RCC 7860 (cell line): ENCODE measurements at places on chromosomes 16 and 17.

- DNase-seq: no peak
These were observed 223.9 kb downstream of the WWOX start for GRCh38 chr16:78323315-78323714.

- no peak for DNase-seq
These were observed 9.0 kb upstream of the RHBDL3 start for GRCh38 chr17:32256701-32257019.

- DNase-seq: no peak
These were observed 7.5 kb downstream of the FLOT2 start for GRCh38 chr17:28889996-28890395.

GRCh38 chr17:44356241-44356640, 7.4 kb downstream of the FAM171A2 start:
- no peak for DNase-seq

DNA sequence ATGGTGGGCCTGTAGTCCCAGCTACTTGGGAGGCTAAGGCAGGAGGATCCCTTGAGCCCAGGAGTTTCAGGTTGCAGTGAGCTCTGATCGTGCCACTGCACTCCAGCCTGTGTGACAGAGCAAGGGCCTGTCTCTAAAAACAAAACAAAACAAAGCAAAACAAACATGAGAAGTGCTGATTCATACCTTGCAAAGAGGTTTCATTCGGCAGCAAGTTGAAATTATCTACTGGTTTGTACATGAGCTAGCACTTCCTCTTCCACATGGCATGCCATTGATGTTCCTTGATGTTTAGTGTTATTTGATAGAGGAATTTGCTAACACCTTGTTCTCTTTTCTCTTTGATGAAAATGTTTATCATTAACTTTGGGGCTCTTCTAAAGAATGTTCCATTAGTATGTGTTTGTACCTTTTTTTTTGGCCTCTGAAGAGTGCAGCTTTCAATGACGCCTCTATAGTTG, 50.6 kb downstream of the SPECC1 start:
- no peak for DNase-seq

- DNase-seq: no peak
These were observed 4.0 kb downstream of the FKBP10 start for GRCh38 chr17:41816637-41817320.

GRCh38 chr17:9703781-9704082, 58.4 kb downstream of the USP43 start:
- no peak for DNase-seq

- DNase-seq: no peak
These were observed 5.5 kb downstream of the TEPSIN start for GRCh38 chr17:81233316-81233715.

- DNase-seq: no peak
These were observed 71.6 kb downstream of the MAP2K6 start for GRCh38 chr17:69485901-69486643.

DNA sequence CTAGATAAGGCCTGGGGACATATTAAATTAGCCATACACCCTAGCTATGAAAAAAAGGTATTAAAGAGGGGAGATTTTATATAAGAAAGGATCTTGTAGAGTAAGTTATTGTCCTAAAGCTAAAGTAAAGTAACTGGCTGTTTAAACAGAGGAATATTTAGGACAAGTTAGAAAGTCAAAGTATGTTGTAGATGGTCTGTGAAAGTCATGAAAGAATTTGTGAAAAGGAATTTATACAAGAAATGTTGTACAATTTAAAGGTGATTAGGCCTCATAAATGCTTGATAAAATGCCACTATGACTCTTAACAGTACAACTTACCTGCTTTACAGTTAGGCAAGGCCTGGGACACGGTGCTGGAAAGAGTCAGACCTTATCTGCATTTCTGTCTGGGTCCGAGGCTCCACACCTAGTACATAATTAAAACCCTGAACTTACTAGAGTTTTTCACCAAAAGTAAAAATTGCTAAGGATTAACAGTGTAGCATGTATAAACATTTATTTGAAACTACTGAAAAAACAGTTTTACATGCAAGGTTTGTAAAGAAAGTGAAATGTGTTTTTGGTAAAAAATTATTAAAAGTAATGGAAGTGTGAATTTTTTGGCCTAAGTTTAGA, 445.3 kb upstream of the TOM1L1 start:
- no peak for DNase-seq

DNA sequence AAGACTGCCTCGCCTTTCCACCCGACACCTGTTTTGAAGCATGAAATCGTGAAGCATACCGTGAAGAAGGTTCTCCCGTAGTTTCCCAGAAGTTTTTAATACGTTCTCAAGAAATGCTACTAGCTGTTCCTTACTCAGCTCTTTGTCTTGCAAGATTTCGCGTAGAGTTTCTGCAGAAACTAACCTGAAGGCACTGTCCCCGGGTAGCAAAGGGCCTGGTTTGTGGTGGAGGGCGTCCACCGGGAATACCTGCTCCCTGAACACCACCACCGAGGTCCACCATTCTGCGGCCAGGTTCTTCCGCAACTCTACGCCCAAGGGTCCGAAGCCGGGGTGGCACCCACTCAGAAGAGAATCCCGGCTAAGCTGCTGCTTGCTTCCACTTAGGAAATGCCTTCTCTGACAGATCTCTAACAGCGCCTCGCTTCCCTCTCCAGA, 487 bp downstream of the POLG2 start:
- DNase-seq: no peak

GRCh38 chr16:3243882-3244281, 8.9 kb upstream of the ZNF200 start:
- DNase-seq: peak; percentile 7

DNA sequence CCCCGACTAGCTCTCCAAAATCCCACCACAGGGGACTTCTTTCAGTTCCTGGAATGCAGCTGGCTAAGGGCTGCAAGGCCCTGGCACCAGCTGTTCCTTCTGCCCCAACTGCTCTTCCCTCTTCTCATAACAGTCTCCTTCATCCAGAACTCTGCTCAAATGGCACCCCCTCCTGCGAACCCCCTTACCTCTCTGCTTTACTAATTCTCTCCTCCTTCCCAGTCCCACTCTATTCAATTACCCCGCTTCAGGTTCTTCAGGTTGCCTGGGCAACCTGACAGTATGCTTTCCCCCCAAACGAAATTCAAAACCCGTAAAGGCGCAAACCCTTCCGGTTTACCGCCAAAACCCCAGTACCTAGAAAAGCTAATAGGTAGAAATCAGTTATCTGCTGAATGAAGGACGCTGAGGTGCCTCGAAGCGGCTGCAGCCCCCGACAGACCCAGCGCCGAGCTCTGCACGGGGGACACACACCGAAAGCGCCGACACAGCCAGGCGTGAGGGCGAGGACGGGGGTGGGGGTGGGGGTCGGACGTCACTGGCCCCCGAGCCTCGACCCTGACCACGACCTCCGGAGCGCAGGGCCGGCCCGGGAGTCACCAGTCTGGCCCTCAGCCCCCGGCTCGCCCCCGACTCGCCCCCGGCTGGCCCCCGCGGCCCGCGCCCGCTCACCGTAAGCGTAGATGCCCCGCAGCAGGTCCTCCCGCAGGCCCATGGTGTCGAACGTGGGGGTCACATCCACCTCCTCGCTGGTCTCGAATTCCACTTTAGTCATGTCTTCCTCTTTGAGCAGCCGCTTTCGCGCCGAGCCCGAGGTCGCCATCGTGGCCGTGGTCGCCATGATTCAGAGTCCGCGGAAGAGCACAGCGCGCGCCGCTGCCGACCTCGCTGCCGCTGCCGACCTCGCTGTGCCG, 550 bp downstream of the EIF4A3 start:
- no peak for DNase-seq
